ENCODE measurements at places on chromosomes 11 and 22.

GRCh38 chr11:36350137-36350513 is 54.0 kb downstream of the PRR5L start:
- DNase-seq = no peak

- no peak for DNase-seq
Measured at GRCh38 chr22:32465661-32466060, 1.4 kb upstream of the BPIFC start.

DNA sequence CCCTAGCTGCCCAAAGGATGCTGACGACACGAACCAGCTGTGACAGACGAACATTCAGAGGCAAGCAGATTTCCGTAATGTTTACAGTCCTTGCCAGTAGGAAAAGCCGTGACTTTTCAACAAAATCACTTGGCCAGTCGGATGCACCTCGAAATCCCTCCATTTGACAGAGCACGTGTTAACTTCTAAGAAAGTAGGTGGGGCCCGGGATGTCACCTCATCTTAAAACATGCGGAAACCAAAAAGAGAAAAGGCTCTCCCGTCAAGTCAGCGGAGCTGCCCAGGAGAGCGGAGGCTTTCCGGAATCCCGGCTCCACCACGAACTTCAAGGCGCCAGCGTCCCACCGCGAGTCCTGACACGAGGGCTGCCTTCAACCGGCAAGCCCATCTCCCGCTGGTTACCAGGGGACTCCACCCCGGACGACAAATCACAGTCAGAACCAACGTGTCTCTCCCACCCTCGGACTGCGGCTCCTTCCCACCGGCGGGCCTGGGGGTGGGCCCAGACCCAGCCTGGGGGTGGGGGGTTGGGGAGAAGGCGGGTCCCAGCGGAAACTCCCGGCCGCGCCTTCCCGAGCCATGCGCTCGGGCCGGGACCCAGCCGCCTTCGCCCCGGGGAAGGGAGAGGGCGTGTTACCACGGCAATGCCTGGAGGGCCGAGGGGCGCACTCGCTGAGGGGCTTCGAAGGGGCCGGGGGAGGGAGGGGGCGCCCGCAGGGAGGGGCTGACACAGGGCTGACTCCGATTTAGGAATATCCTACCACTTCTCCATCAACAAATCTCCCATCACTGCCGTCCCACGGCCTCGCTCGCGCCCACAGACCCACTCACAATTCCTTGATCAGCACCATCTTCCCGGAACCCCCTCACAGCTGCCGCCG is 475 bp downstream of the PITPNB start:
- DNase-seq = peak; percentile 53

DNA sequence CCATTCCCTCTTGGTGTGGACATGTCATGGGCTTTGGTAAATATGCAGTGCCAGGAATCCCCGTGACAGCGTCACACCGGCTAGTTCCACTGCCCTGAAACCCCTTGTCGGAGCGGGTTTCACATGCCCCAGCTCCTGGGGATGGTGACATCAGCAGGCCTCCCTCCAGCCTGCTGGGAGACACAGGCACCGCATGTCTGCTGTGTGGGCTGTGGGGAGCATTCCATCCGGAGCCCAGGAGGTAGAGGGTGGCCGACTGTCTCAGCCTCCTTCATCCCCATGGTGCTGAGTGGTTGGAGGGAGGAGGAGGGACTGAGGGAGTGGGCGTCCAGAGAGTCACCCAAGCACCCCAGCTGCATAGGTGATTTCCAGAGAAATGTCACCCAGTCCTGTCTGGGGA is 1161.1 kb downstream of the BRD1 start:
- no peak for DNase-seq

DNA sequence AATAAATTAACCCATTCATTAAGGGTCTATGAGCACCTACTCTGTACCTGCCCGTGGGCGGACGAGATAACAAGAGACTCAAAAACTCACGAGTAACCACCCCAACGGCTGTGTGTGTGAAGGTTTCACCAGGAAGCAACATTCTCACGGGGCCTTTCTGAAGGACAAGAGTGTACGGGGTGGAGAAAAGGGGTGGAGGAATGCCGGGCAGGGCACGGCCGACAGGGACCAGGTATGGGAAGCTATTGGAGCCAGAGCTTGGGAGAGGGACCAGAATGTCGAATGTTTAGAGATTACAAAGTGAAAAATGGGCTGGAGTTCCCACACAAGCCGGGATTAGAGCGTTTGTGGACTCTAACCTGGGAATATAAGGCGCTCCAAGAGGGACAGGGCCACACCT is 1.6 kb downstream of the KMT5B start:
- DNase-seq = no peak

DNA sequence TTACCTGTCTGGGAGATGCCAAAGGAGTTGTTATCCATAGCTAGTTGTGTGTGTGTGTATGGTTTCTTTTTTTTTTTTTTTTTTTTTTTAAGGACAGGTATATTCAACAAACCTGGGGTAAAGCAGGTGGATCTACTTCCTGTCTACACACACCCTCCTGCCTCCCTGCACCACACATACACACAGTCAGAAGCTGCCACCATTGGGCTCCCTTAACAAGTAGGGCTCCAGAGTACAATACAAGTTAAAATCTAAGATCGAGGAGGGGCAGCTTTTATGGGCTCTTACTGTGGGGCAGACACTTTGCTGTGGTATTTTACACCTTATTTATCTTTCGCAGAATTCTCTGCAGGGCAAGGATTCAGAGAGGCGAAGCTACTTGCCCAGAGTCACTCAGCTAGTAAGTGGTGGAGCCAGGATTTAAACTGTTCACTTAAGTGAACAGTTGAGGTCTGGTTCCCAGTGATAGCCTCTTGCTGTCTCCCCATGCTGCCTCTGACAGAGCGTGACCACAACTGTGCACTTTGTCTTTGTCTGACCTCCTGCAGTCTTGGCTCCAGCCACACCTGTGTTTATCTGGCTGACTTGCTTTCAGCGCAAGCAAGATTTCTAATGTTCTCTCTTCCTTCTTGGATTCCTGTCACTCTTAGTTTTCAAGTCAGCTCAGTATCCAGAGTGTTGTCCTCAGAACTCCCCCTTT is 135.0 kb downstream of the CSNK2A3 start:
- DNase-seq = no peak

GRCh38 chr22:49953680-49954344 is 6.8 kb upstream of the PIM3 start:
- DNase-seq = no peak

DNA sequence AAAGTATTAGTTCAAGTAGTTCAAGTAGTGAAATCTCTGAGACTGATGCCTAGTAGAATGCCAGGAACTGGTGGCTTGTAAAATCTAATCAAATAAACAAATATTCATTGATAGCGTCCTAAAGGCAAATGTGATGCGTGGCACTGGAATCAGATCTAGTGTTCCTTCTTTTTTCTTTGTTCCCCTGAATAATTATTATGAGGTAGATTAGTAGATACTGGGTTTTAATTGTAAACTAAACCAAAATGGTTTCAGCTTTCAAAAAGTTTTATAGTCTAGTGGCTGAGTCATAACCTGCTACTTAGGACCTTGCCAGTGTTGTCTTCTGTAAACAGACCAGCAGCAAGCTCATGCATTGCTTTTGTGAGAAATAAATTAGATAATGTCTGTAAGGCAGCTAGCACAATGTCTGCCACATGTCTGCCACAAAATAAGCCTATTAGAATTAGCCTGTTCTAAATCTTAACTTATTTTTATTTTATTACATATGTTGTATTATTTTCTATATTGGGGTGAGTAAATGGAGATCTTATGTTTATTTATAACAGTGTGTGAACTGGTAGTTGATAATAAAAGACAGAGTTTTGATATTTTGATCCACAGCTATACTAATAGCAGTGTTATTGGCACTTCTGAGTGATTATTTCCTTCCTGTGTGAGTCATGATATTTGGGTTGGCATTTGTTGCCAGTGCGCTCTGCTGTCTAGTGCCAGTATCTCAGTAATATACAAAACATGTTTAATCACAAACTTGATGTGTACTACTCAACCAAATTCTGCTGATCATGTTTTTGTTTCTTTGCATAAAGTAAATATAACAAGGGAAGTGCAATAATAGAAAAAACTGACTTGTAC is 135.7 kb downstream of the TMEM135 start:
- DNase-seq = no peak
